Glomerular endothelial cell (primary cell): ENCODE measurements at places on chromosomes 3 and 15. TPM values are rescaled to one million over a fixed set of nuclear protein-coding genes. Genes with fewer than 3 reads are reported as not detected.

Gene GOLGA6L7
- not detected in 2 replicates for total RNA-seq

GRCh38 chr15:99105514-99106341 lies 848 bp downstream of the SYNM start:
- DNase-seq, result no peak

DNA sequence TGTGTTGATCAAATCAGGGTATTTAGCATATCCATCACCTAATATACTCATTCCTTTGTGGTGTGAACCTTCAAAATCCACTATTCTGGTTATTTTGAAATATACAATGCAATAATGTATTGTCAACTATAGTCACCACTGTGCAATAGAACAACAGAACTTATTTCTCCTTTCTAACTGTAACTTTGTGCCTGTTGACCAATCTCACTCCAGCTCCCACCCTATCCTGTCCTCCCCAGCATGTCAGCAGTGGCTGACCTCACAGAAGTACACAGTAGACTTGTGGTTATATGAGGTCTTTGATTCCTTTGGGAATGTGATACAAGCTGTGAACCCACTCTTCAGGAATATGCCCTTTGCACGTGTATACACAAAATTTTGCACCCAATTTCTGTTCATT lies 64.2 kb downstream of the ECT2 start:
- DNase-seq, result no peak

Gene KBTBD13
- not detected in 2 replicates for total RNA-seq

Gene KIF15
- 0.92 and 3.7 TPM in 2 replicates for total RNA-seq

DNA sequence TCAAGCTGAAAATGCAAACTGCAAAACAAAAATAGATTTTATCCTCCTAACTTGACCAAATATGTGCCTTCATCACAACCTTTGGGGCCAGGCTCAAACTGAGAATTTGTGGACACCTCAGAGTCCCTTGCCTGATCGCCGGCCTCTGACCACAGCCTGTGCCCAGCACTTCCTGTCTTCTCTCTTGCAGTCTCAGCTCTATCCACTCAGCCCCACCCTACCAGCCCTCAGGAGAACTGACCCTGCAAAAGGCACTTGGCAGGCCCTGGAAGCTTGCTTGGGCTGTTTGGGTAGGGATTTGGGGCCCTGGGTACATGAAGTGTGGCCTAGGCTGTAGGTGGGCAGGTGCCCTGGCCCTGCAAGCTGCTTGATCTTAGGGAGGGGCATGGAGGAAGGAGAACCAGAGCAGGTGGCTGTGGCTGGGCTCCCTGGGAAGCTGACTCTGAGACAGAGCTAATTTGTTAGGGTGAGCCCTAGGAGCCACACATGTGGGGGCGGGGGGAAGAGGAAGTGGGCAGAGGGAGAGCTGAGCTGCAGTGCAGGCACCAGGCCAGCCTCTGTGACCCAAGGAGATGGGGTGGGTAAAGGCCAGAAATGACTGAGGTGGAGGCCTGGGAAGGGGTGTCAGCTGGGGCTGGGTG lies 8.6 kb downstream of the CLEC3B start:
- DNase-seq, result no peak
